ENCODE measurements at places on chromosomes 1 and 21. TPM values are rescaled to one million over a fixed set of nuclear protein-coding genes. Genes with fewer than 3 reads are reported as not detected.

Gene CRB1
- not detected for total RNA-seq

Gene CNR2
- not detected for total RNA-seq

Gene HTR6
- total RNA-seq: 0.18 TPM

Gene ANGPTL1
- total RNA-seq: not detected

Gene CCDC27
- not detected for total RNA-seq

Gene IQCC
- 1.9 TPM for total RNA-seq

Gene PTGS2
- total RNA-seq: 4.5 TPM

All from A549 treated with ZK216348 at 1 μM for 4 hours (cell line).